CD4-positive, alpha-beta memory T cell (primary cell): ENCODE measurements at places on chromosomes 1 and 21. TPM values are rescaled to one million over a fixed set of nuclear protein-coding genes. Genes with fewer than 3 reads are reported as not detected.

- no peak overlapping the region for H3K4me3 ChIP-seq
- H3K4me1 ChIP-seq: no peaks in the 10 kb centered on the region
- no peaks in the 10 kb centered on the region for H3K36me3 ChIP-seq
Observed at GRCh38 chr1:243496187-243496646, 240.4 kb downstream of the SDCCAG8 start.

DNA sequence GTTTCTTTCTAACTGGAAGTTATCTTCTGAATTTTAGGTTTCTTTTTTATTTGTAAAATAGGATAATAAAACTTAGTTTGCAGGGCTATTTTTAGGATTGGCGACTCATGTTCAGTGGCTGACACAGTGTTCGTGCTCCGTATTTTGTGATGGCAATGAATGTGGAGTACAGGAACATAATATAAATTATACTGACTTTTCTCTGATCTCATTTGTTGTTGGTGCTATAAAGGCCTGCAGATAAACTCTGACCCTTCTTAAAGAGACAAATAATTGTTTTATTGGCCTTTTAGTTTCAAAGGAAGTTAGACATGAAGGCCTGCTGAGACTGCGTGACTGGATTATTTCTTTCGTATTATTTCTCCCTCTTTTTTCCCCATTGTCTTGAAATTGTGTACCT is 339.6 kb downstream of the PDE4B start:
- no peaks in the 10 kb centered on the region for H3K36me3 ChIP-seq
- no peaks in the 10 kb centered on the region for H3K4me1 ChIP-seq
- no peak for DNase-seq
- H3K4me3 ChIP-seq: no peak overlapping the region
- no peak overlapping the region for H3K27ac ChIP-seq
- H3K27me3 ChIP-seq: no peaks in the 10 kb centered on the region

- no peaks in the 10 kb centered on the region for H3K27me3 ChIP-seq
- peaks cover 20% of the 10 kb centered on the region for H3K36me3 ChIP-seq
Observed at GRCh38 chr1:22530715-22531114, 32.6 kb upstream of the EPHA8 start.

RUNX3 gene
- 105 TPM for total RNA-seq

DNA sequence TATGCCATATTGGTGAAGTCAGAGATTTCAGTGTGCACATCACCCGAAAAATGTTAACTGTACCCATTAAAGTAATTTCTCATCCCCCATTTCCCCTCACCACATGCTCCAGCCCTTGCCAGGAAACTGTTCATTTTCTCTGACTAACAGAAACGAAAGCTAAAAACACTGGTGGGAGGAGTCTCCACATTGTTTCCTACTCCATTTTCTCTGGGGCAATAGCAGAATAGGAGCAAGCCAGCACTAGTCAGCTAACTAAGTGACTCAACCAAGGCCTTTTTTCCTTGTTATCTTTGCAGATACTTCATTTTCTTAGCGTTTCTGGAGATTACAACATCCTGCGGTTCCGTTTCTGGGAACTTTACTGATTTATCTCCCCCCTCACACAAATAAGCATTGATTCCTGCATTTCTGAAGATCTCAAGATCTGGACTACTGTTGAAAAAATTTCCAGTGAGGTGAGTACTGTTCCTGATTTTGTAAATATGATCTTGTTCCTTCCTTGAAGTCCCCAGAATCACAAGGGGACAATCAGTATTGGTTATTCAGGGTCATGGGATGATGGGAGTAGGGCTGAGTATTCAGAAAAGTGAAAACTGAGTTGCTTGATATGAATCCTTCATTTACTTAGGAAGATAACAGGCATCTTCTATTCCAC is at the start of gene IFI16:
Gene IFI16, plus strand, starts transcription at position 204 of the 658 bp plus-strand sequence. CDS start 4,774 bp downstream, outside the sequence.
- peak; percentile 74 for DNase-seq
- peak within 1 kb of the TSS; percentile 88 for H3K27ac ChIP-seq
- H3K4me1 ChIP-seq: peaks cover 36% of the 10 kb centered on the region
- no peaks in the 10 kb centered on the region for H3K36me3 ChIP-seq

GRCh38 chr1:3465091-3465934 is 10.8 kb downstream of the ARHGEF16 start:
- H3K4me3 ChIP-seq: no peak overlapping the region
- H3K27me3 ChIP-seq: no peaks in the 10 kb centered on the region
- no peak for DNase-seq

GRCh38 chr1:180544050-180544449 is 14.7 kb upstream of the OVAAL start:
- no peak overlapping the region for H3K4me3 ChIP-seq
- no peaks in the 10 kb centered on the region for H3K27me3 ChIP-seq
- DNase-seq: no peak

DNA sequence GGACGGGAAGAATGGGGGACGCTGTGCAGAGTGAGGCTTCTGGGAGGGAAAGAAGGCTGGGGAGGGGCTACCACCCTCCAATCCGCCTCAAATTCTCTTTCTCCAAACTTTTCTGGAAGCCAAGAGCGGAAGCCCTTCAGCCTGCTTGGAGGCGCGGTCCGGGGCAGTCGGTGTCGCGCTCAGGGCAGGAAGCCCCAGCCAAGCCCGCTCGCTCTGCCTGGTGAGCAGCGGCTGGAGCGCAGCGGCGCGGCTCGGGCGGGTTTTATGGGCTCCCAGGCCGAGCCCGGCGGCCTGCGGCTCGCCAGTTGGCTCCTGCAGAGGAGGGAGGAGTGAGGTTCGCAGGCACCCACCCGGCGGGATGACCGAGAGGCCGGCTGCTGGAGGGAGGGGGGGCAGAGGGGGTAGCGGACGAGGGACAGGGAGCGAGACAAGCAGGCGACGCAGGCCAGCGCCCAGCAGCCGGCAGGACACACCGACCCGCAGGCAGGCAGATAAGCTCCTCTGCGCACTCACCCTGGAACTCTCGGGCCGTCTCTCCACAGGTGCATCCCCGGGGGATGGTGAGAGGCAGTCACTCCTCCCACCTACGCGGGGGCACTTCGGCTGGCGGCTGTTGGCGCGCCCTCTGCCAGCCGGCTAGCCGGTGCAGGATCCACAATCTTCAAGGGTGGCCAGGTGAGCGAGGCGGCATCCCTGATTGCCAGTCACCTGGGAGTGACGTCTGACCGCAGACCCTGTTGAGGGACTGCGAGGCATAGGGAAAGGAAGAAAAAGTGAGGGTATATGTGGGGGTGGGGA is at the start of gene AVPR1B:
Gene AVPR1B, minus strand, starts transcription at position 238 of the 798 bp plus-strand sequence. CDS start 498 bp downstream, outside the sequence.
- no peaks in the 10 kb centered on the region for H3K36me3 ChIP-seq
- no peak within 1 kb of the TSS for H3K27ac ChIP-seq
- H3K4me3 ChIP-seq: no peak within 1 kb of the TSS
- DNase-seq: no peak
- peaks cover 4% of the 10 kb centered on the region for H3K27me3 ChIP-seq
- H3K4me1 ChIP-seq: no peaks in the 10 kb centered on the region

TMEM269 gene
- 0.36 TPM for total RNA-seq

LUZP1 gene
- 27.9 TPM for total RNA-seq

VAV3 gene
- total RNA-seq: 2.9 TPM

DNA sequence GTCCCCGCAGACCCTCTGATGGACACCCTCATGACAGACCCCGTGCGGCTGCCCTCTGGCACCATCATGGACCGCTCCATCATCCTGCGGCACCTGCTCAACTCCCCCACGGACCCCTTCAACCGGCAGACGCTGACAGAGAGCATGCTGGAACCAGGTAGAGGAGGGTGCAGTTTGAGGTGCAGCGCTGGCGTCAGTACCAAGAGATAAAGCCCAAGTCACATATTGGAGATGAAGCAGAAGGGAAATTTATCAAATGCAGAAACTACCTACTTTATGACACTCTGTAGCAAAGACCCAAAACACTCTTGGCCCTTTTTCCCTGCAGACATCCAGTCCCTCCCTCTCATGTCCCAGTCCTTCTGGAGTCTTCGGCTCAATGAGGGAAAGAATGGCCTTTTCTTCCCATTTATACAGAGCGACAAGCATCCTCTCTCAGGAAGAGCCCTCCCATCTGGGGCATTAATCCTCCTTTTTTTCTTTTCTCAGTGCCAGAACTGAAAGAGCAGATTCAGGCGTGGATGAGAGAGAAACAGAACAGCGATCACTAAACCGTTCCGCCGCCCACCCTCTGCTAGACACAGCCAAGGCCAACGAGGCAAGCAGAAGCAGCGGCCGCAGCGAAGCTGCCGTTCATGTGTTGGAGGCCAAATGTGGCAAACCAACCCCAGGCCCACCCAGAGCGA is 30.8 kb upstream of the KIF1B start:
- H3K4me1 ChIP-seq: no peaks in the 10 kb centered on the region
- no peak for DNase-seq

SLC2A1 gene
- total RNA-seq: 57.5 TPM

DNA sequence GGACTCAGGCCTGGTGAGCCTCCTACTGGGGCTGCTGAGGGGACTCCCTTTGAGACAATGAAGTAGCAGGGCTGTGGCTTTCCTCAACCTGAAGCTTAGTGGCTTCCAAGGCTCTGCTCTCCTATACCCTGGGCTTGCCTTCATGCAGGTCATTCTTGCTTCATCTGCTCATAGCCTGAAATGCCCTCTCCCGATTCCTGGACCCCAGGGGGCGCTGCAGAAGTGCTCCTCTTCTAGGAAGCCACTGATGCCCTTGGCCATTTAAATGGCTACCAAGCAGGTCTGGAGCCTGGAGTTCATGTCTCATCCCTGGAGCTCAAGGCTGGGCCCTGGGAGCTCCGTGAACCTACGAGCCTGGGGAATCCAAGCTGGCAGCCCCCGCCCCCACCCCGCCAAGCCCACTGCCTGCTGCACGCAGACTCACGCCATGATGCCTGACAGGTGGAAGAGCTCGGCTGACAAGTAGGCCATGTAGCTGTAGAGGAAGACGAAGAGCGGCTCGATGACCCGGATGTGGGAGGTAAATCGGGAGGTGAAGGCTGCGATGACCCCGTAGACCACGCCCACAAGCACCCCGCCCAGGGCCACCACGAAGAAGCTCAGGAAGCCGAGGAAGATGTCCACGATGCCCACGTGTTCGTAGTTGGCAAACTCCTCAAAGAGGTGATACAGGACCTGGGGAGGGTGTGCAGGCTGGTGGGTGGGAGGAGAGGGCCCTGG is 45.7 kb downstream of the SLC9A1 start:
- peaks cover 19% of the 10 kb centered on the region for H3K4me1 ChIP-seq
- H3K36me3 ChIP-seq: peaks cover 5% of the 10 kb centered on the region
- H3K4me3 ChIP-seq: no peak overlapping the region
- no peaks in the 10 kb centered on the region for H3K27me3 ChIP-seq
- H3K27ac ChIP-seq: no peak overlapping the region

GRCh38 chr1:160884579-160884978 is 401 bp downstream of the ITLN1 start:
- H3K36me3 ChIP-seq: no peaks in the 10 kb centered on the region
- no peak overlapping the region for H3K4me3 ChIP-seq
- no peak for DNase-seq
- H3K27me3 ChIP-seq: no peaks in the 10 kb centered on the region
- no peaks in the 10 kb centered on the region for H3K4me1 ChIP-seq
- H3K27ac ChIP-seq: no peak overlapping the region

- H3K27ac ChIP-seq: no peak overlapping the region
- no peaks in the 10 kb centered on the region for H3K36me3 ChIP-seq
- peaks cover 87% of the 10 kb centered on the region for H3K4me1 ChIP-seq
- no peak for DNase-seq
Observed at GRCh38 chr1:117611121-117611601, 5.3 kb downstream of the TENT5C start.

EPHA8 gene
- not detected for total RNA-seq

DNA sequence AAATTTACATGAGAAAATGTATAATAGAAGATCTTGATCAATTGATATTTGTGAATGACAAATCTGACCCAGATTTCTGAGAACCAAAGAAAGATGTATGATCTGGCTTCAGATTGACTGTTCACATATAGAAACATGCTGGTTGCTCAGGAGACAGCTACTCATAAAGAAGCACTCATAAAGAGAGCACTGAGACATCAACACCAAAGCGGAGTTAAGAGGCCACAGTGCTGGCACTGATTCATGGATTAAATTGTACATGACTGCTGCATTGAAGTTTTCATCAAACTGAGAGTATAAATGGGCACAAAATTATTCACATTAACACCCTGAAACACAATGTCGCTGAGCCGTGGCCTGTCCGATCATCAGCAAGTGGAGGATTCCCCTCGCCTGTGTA is 46.2 kb downstream of the SH3GLB1 start:
- no peaks in the 10 kb centered on the region for H3K27me3 ChIP-seq
- no peak overlapping the region for H3K27ac ChIP-seq

VASH2 gene
- total RNA-seq: not detected

DNA sequence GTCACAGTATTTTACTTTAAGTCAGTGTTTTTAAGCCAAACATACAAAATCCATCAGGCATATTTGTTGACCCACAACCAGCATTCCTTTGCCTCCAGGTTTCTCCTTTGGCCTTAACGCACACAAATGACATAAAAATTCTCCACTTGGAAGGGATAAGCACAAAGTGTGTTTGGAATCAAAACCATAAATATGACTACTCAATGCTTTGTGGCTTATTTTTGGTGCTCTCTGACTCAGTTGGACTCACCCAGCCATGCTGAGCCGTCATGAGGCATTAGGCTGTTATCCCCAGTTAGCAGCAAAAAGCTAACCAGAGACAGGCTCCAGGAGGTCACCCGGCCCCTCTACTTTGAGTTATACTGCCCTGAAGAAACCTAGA is 948 bp downstream of the PRUNE1 start:
- H3K4me3 ChIP-seq: no peak overlapping the region
- no peaks in the 10 kb centered on the region for H3K27me3 ChIP-seq
- peak overlapping the region; percentile 88 for H3K27ac ChIP-seq
- DNase-seq: no peak
- no peaks in the 10 kb centered on the region for H3K36me3 ChIP-seq

GRCh38 chr1:3609769-3610526 is 1.4 kb downstream of the MEGF6 start:
- no peak for DNase-seq
- H3K27ac ChIP-seq: no peak overlapping the region
- peaks cover 15% of the 10 kb centered on the region for H3K4me1 ChIP-seq

DNA sequence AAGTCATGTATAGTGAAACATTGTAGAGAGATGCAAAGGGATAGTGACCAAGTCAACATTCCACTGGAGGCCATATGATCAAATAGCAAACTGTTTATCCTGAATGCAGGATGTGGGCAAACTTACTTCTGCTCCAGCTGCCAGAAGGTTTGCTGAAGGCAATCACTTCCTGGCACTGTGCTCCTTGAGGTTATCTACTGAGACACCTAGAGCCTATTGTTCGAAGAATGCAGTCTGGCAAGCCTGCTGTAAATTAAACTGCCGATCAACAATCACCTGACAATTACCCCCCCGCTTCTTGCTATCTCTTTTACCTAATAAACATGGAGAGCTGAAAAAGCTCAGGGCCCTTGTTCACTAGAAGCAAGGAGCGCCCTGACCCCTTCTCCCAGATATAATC is 139.4 kb upstream of the B3GALT2 start:
- no peak overlapping the region for H3K27ac ChIP-seq
- no peaks in the 10 kb centered on the region for H3K4me1 ChIP-seq
- no peak overlapping the region for H3K4me3 ChIP-seq
- no peak for DNase-seq

DNA sequence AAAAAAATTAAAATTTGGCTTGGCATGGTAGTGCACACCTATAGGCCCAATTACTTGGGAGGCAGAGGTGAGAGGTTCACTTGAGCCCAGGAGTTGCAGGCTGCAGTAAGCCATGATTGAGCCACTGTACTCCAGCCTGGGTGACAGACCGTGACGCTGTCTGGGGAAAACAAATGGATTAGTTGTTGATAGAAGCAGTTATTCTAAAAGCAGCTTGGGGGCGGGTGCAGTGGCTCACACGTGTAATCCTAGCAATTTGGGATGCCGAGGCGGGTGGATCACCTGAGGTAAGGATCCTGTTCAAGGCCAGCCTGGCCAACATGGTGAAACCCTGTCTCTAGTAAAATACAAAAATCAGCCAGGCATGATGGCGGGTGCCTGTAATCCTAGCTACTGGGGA is 40.3 kb downstream of the KIF1B start:
- no peaks in the 10 kb centered on the region for H3K4me1 ChIP-seq
- no peak for DNase-seq
- H3K27ac ChIP-seq: no peak overlapping the region
- no peaks in the 10 kb centered on the region for H3K27me3 ChIP-seq
- H3K4me3 ChIP-seq: no peak overlapping the region
